ENCODE measurements at places on chromosomes 2 and 18.

DNA sequence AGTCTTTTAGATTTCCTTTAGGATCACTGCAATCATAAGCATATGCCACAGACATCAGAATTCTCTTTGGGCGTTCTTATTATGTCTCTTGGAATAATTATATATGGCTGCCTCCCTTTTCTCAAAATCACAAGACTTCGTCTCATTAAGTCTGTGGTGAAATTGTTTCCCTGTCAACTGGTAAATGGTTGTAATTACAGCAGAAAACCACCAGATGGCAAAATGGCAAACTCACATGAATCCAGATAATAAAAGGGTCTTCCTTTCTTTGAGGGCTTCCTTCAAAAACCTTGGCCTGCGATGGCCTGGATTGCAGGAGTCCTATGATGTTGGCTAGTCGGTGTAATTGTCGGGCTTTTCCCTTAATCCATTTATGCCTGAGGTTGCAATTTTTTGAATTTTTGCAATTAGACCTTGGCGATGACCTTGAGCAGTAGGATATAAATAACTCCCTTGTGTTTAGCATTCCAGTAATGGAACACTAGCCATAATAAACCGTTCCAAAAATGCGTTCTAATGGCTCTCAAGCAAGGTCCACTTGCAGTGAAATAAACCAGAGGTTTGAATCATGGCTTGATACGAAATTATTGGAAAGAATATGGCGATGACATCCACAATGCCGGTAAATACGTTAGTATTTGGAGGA is 656.4 kb downstream of the MBD2 start:
- DNase-seq = peak; percentile 31

DNA sequence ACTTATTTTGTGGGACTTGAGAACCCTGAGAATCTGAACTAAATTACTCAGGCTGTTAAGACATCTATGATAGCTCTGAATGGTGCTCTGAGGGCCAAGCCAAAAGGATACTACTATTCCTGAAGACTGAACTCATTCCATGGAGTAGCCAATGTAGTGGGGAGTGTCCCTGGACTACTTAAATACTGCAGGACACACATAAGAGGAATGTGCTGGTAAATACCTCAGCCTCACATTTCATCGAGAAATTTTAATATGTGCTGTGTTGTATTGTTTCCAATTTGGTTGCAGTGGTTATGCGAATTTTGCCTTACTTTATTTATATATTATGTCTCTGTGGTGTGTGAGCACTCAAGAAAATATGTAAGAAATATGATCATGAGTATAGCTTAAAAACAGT is 264.4 kb upstream of the FIGN start:
- no peak for DNase-seq

GRCh38 chr18:10482985-10483949 is 28.8 kb downstream of the APCDD1 start:
- DNase-seq = no peak

GRCh38 chr2:67994716-67995115 is 68.1 kb downstream of the C1D start:
- no peak for DNase-seq
